Dorsolateral prefrontal cortex (tissue), 122 donors: ENCODE measurements at places on chromosomes 5 and 9.
A peak's percentile ranks its signal among the peaks of the same experiment; 100 is the strongest.

DNA sequence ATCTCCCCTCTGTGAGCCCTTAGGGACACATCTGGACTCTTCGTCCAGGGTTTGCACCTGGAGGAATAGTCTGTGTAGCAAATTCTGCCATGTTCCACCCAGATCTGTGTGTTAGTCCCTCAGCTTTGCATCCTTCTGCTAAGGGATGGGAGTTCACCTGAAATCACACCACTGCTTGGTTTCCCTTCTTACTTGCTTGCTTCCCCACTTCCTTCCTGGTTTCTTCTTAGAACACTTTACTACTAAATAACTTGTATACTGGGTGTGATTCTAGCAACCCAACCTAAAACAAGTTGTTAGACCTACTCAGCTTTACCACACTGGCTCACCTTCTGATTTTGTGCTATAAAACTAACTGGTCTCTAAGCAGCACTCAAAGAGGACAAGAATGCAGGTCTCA, 202.6 kb upstream of the MAP3K1 start:
- DNase-seq: no peak

- DNase-seq: no peak
These were observed 81.3 kb downstream of the THBS4 start for GRCh38 chr5:80116465-80116864.

DNA sequence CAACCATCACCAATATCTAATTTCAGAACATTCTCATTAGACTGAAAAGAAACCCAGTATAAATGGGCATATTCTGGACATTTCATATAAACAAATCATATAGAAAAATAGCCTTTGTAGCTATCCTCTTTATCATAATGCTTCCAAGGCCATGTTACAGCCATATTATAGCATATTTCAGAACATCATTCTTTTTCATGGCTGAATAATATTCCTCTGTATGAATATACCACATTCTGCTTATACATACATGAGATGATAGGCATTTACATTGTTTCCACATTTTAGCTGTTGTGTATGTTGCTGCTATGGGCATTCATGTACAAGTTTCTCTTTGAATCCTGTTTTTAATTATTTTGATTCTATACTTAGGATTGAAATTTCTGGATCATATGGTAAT, 167.0 kb downstream of the FBXL17 start:
- DNase-seq: no peak

DNA sequence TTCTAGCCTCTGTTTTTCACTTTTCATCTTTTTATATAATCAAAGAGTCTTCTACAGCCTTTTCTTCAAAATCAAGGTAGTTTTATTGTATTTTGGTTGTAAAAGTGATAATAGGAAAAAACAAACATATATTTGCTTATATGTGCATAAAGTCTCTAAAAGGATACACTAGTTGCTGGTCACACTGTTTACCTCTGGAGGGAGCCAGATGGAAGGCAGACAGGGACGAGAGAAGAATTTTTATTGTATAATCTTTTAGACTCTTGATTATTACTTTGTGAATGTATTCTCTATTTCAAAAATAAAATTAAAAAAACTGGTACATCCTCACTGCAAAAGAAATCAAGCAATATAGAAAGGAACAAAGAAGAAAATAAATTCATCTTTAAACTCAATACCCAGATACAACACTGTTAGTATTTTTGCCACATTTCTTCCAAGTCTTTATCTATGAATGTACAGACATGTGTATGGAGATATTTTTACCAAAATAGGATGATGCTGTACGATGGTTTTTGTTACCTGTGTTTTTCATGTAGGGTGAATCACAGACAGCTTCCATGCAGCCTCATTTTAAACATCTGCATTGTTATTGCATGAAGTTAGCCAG, 6.1 kb upstream of the RNF183 start:
- DNase-seq: no peak

DNA sequence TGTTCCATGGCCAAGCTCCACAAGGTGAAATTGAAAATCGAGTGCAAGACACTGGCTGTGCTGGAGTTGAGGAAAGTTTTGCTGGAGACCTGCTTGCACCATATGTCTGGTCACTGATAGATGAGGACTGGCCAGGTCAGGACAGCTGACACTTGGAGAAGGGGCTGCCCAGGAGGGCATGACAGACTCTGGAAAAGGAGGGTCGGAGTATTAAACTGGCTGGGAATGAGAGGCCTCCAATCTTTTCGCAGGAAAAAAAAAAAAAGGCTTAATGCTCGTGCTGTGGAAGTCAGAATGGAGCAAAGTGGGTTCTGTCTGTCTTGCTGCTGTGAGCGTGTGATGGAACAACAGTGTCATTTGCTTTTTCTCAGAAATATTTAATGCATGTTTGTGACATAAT, 5.5 kb downstream of the TENT4A start:
- no peak for DNase-seq

DNA sequence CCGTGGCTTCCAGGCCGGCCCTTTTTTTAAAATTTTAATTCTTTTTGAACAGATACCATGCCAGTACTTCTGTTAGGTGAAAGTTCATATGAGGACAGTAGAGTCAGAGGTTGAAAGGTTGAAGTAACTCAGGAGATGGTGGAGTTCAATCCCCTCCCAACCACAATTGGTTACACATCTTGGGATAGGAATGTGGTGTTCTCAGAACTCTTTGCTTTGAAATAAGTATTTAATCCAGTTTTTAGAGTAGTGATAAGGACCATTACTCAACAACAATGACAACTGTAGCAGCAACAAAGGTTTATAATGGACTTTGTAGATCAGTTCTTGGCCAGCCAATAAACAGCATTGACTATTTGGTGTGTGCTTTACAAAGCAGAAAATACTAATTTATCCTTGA, 116.0 kb downstream of the ARHGAP26 start:
- DNase-seq: no peak

DNA sequence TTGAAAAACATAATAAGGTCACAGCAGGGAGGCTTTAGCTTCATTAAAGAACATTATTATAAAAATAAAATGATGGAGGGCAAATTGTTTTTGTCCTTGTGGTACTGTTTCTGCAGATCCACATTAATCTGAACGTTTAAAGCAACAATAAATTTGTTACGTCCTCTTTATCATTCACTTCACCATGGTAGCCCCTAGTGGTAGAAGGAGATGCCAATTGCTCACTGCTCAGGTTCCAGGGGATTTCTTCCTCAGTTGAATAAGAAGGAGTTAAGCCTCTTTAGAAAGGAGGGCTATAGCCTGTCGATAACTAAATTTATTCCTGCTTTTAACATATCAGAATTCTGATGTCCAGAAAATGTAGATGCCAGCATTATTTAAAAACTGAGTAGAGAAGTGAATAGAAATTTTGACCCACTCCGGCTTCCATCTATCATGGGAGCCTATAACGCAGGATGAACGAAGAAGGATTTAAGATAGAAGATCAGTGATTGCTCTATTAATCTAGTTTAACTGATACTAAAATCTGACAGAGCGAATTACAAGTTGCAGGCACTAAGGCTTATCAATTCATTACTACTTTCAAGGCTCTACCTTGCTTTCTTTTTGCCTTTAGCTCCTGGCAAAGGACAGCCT, 692.3 kb downstream of the PTPRD start:
- no peak for DNase-seq

DNA sequence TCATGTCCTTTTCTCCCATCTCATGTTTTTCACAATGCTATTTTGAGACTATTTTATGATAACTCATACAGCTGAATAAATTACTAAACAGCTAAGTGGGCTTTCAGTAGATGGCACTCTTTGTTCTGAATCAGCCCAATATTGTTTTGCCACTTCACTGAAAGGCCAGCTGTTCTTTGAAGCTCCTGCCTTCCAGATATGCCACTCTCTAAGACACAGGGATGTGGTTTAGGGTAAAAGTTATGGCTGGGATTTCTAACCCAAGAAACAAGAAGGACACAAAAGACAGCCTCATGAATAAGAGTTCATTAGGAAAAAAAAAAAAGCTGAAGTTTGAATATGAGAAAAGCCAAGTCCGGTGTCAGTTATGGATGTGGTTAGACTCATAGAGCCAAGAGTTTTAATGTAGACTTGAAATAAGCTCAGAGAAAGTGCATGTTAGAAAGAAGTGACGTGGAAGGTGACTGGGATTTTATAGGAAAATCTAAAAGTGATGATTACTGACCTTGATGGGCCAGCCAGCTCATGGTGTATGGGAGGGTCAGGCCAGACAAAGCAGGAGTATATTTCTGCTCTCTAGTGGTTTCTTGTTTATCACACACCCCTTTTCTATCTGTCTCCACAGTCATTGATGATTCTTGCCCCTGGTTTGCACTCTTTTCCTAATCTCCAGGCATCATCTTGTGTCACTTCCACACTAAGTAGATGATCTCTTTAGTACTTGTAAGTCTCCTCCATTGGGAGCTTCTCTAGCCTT, 488.5 kb downstream of the NR2F1-AS1 start:
- DNase-seq: no peak

- no peak for DNase-seq
These were observed 222.4 kb downstream of the DIRAS2 start for GRCh38 chr9:90420211-90420610.

- DNase-seq: no peak
These were observed 85.7 kb downstream of the TNC start for GRCh38 chr9:115032296-115032695.

- DNase-seq: no peak
These were observed 506.6 kb upstream of the MPDZ start for GRCh38 chr9:13786131-13786530.

- no peak for DNase-seq
These were observed 75.1 kb downstream of the PTTG1 start for GRCh38 chr5:160496784-160497183.

- no peak for DNase-seq
These were observed 31.2 kb upstream of the AFAP1L1 start for GRCh38 chr5:149240354-149240998.

GRCh38 chr9:14889451-14889850, 20.8 kb downstream of the FREM1 start:
- DNase-seq: no peak

DNA sequence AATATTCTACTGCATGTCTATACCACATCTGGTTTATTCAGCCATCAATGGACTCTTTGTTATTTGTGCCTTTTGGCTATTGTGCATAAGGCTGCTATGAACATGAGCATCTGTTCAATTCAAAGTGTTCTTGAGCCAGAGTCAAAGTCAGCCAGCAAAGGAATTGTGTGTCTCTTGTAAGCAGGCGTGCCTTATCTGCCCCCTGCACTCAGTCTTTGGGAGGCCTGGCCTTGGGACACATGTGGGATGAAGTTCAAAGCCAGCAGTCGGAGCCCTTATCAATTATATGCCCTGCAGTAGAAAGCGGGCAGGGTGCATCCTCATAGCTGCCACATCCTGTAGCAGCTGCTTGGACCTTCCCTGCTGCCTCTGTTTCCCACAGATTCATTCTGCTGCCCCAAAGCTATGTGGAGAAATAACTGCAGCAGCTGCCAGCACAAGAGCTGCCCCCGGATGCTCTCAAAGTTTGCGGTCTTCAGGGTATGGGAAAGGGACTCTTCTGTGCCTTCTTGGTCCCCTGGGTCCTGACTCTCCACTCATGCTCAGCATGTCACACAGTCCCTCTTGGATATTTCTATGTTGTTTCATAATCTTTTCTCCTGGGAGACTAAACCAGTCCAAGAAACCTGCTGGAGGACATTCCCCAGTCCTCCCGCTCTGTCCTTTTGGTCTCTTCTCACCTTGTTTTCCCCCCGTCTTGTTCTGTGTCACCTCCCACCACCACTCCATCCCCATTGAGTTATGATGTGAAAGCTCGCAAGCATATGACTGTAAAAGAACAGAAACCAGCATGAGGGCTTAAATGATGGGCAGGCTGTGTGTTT, 35.9 kb downstream of the STOM start:
- DNase-seq: no peak

GRCh38 chr9:82495884-82496777, 507.6 kb downstream of the SPATA31D1 start:
- no peak for DNase-seq

GRCh38 chr5:169913479-169913878, 66.8 kb downstream of the INSYN2B start:
- no peak for DNase-seq

GRCh38 chr9:86405926-86406325, 51.7 kb upstream of the TUT7 start:
- DNase-seq: no peak

DNA sequence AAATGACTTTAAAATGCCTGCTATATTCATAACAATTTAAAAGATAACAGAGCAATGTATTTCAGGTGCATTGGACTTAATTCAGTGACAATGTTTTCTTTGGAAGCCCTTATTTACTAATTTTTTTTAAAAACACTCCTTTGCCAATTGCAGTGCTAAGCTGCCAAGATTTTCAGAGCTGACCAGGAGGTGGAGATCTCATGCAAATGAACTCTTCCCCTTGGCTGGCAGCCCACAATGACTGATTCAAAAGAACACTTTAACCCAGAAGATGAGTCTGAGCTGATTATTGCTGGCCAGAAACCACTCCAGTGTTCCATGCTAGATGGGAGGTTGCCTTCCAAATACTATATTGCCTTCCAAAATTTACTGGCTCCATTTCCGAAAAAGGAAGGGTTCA, 128.3 kb upstream of the CCNH start:
- peak; percentile 89 for DNase-seq

GRCh38 chr9:85264695-85265094, 477.1 kb downstream of the AGTPBP1 start:
- no peak for DNase-seq
